Stimulated activated CD4-positive, alpha-beta T cell treated with anti-CD3 and anti-CD28 coated beads, Interleukin-12 subunit alpha, Interleukin-12 subunit beta, amount 100 ng/mL, for 4 hours (primary cell): ENCODE measurements at places on chromosomes 1 and 21.

- no peak for DNase-seq
Measured at GRCh38 chr1:11456965-11457364, 22.0 kb upstream of the DISP3 start.

- peak; percentile 24 for DNase-seq
Measured at GRCh38 chr1:179953974-179954492, 577 bp upstream of the CEP350 start.

GRCh38 chr1:210647406-210648333 is 319.0 kb downstream of the HHAT start:
- DNase-seq = no peak

DNA sequence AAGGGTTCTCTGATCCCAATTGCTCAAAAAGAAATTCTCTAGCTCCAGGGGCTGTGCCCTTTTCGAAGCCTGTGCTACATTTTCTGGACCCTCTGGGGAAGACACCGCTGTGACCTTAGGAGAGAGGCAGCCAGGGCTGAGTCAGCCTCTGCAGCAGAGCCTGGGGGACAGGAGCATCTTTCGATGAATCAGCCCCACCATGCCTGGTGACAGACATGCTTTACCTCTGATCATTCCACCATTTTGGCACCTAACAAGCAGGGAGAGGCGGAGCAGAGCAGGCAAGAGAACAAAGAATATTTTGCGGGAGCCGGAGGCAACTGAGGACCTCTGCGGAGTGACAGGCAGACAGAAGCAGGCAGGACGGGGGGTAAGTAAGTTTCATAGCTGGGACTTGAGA is 84.9 kb downstream of the VWA5B1 start:
- no peak for DNase-seq

- DNase-seq = no peak
Measured at GRCh38 chr1:230284891-230285290, 141.2 kb downstream of the PGBD5 start.

DNA sequence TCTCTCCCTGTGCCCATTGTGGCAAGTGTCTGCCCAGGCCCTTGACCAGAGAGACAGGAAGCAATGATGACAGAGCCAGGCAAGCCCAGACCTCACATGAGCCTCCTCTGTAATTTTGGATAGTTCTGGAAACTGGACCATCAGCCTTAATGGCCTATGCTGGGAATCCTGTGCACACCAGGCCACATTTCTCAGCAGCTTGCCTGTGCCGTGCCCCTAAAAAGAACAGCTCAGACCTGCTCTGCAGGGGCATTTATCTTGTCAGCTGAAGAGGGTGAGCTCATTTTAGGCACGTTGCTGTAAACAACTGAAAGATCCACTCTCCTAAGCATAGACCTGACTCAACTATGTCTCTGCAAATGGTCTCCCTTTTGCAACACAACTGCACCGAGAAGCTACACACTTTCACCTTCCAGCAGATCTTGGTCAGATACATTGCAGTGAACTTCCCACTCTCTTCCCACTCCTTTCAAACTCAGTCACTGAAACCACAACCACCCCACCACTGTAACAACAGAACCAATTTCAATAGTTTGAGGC is 53.5 kb upstream of the BACH1 start:
- DNase-seq = no peak

- no peak for DNase-seq
Measured at GRCh38 chr1:68128820-68129219, 78.4 kb upstream of the DIRAS3 start.

DNA sequence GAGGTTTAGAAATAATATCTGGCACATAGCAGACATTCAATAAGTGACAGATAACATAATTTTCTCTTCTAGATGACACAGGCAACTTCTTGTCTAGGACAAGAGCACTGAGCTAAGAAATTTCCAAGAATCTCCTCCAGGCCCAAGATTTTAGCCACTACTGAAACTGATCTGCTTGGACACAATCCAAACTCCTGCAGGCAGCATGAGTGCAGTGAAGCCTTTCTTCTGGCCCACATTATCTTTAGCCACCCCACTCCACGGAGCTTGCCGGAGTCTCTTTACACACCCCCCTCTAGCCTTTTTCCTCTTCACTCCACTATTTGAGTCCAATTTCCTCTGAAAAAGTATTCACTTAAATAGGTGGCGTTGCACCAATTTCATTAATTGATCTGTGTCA is 142.9 kb upstream of the DUSP10 start:
- no peak for DNase-seq

DNA sequence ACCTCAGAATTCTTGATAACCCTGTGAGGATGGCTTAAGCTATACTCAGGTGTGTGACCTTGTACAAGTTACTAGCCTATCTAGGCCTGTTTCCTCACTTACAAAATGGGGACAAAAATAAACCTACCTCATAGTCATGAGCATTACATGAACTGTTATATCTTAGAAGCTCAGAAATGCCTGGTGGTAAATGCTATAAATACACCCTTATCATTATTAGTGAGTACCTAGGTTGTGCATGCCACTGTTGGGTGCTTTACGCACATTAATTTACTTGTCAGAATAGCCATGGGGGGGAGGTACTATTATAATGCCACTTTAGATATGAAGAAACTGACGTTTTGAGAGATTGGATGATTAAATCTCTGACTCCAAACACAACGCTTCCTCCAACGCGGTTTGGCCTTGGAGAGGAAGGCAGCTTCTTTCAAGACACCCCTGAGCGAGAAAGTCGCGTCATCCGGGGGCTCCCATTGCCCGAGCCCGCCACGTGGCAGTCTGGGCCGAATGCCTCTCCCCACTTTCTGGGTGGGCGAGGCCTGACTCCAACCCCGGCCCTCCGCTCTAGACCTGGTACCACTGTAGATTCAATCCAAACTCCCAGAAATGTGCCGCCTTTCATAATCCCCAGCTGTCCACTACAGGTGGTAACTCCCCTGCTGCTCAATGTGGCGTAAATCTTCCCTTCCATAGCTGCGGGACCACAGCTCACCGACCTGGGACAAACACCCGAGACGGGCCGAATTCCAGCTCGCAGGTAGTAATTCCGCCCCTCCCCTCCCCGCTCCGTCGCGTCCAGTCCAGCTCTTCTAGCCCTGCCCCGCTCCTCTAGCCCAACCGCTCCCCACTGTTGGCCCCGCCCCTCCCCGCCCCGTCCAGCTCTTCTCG is 771 bp upstream of the RAD54L start:
- peak; percentile 55 for DNase-seq
